ENCODE measurements at places on chromosomes 16 and 17. TPM values are rescaled to one million over a fixed set of nuclear protein-coding genes. Genes with fewer than 3 reads are reported as not detected.

Gene P2RX5
- not detected for total RNA-seq

DNA sequence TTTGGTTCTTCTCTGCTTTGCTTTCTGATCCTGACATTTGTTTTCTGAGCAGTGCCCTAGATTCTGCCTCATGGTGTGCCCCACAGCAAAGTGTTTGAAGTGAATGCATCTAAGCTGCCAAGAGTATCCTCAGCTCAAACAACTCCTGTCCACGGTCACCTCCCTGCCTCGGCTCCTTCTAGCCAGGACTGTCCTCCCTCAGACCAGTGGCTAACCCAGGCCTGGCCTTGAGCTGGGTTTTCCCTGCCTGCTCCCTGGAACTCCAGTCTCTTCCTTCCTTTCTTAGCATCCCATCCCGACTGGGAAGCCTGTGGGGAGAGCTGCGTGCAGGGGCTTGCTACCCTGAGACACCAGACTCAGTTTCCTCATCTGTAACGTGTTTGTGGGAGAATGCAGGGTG, 256.5 kb downstream of the GSG1L start:
- no peak for DNase-seq

DNA sequence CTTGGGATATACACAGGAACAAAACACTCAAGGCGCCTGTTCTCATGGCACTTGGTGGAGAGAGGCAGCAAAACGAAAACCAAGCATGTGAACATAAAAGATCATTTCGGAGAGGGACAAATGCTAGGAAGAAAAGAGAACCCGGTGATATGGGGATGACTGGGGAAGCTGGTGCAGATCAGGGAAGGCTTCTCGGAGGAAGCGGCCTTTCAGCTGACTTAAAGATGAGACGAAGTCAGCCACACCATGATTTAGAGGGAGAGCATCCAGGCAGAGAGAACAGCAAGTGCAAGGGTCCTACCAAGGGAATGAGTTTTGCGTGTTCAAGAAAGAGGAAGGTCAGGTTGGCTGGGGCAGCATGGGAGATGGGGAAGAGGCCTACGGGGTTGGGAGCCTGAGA, 250.9 kb downstream of the KATNIP start:
- DNase-seq = no peak

GRCh38 chr17:37131669-37132611, 183.2 kb downstream of the AATF start:
- DNase-seq = no peak

GRCh38 chr17:48541036-48541576, 3.8 kb downstream of the HOXB2 start:
- no peak for DNase-seq

Gene KRT20
- not detected for total RNA-seq

- DNase-seq = no peak
Measured at GRCh38 chr17:56866496-56866895, 32.5 kb downstream of the DGKE start.

DNA sequence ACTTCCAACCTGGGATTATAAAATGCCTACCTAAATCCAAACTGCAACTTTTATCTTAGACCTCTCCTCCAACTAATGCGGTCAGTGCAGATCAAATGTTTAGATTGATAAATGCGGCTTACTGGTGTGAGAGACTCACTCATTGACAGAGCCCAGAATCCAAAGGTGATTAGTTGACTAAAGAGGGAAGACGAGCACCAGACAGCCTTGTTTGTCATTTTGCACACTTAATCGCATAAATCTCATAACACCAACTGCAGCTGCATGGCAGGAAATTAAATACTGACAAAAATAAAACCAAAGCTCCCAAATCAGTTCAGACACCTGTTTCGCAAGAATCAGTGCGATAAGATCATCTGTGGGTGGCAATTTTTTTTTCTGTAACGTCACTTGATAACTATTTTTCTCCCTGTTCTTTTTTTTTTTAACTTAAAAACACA, 35.9 kb downstream of the NACA2 start:
- DNase-seq = no peak

DNA sequence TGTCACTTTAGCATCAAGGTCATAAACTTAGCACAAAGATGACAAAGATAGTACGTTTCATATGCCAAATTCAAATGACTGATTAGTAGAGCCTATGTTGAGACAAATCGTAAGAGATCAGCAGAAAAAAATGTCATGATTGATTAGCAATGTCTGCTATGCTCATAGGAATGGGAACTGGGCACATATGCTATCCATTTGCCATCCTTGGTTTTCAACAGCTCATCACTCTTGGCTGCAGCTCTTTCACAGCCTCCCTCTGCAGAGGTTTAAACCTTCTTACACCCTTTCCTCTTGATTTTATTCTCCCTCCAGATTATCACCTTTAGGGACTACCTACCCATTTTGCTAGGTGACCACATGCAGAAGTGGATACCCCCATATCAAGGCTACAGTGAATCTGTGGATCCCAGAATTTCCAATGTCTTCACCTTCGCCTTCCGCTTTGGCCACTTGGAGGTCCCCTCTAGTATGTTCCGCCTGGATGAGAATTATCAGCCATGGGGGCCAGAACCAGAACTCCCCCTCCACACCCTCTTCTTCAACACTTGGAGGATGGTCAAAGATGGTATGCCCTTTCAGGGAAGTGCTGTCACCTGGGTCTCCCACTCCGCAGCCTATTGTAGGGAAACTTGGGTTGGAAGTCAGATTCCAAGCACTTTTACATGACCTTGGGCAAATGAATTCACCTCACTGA, 16.2 kb downstream of the MPO start:
- no peak for DNase-seq

GRCh38 chr17:573036-573435, 141.6 kb downstream of the VPS53 start:
- no peak for DNase-seq

GRCh38 chr16:52721331-52721730, 174.4 kb upstream of the TOX3 start:
- no peak for DNase-seq

DNA sequence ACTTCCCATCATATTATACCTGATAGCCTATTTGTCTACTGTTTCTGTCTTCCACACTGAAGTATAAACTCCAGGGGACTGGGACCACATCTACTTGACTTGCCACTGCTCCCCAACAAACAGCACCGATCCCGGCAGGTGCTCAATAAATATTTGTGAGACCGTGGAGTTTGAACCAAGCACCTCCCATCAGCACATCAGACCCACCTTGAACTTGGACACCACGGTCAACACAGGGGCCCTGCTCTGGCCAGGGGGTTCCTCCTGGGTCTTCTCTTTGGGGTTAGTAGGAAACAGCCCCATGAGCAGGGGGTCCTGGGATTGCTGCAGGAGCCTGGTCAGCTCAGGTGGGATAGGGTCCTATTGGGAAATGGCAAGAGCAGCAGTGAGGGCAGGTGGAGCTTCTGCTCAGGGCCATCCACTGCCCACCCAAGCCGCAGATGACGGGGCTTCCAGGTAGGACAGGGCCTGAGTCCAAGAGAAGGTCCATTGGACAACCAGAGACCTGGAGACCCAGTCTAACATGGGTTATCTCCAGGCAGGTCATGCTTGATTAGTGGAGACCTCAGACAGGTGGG, 19.9 kb downstream of the ZNHIT3 start:
- DNase-seq = no peak

Gene KCNJ18
- not detected for total RNA-seq

Gene RAC3
- 9.9 TPM for total RNA-seq

Data from SJSA1 (cell line).